ENCODE measurements at places on chromosomes 12 and 14.

- DNase-seq = peak; percentile 34
Observed at GRCh38 chr12:96985515-96986362, 78.7 kb downstream of the NEDD1 start.

DNA sequence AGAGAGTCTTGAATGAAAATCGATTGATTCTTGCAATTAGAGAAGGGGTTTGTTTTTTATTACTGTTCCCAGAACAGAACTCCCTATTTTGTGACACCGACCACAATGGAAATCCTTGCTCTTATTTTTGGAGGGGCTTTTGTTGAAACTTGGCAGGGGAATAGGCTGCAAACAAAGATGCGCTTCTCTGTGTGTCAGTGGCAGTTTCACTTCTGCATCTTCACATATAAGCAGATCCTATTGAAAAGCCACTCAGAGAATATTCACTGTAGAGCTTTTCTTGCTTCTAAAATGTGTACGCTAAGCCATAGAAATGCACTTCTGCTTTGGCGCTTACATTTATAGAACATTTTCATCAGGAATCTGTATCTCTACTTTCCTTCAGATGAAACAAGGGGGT lies 1822.4 kb upstream of the SEL1L start:
- DNase-seq = no peak

DNA sequence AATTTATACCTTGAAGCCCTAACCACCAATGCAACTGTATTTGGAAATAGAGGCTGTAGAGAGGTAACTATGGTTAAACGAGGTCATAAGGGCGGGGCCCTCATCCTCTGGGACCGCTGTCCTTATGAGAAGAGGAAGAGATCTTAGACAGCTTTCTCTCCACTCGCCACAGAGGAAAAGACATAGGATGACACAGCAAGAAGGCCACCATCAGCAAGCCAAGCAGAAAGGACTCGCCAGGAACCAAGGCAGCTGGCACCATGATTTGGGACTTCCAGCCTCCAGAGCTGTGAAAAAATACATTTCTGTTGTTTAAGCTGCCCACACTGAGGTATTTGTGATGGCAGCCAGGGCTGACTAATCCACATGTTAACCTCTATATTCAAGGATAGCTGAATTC lies 30.4 kb upstream of the BCAT1 start:
- DNase-seq = no peak

GRCh38 chr14:56292970-56293369 lies 174.8 kb downstream of the PELI2 start:
- DNase-seq = no peak

- no peak for DNase-seq
Observed at GRCh38 chr14:68656452-68656851, 136.4 kb downstream of the ZFP36L1 start.

DNA sequence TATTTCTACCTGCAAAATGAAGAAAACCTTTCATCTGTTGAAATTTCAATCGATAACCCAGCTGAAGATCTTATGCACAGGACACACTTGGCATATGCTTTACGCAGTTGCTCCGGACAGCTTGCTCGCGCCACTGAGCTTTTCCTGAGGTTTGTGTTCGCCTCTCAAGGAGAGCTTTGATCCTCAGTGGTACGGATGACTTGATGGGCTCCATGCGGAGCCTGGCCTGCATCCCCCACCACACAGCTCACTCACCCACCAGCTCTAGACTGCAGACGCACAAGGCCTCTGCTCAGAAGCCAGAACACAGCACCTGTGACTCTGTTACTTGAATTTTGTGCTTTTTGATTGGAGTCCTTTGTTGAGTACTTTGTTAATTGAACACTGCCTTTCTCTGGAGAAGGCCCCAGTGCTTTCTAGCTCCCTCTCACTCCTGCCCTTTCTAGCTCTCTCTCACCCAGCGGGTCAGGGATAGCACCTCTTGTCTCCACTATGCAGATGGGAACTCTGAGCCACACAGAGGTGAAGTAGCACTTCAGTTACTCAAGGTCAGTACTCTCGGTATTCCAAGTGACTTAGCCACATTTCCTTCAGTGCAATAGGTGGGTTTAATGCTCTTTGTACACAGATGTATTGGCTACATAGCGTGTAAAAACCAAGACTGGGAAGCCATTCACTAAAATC lies 52.1 kb downstream of the TBC1D30 start:
- no peak for DNase-seq

DNA sequence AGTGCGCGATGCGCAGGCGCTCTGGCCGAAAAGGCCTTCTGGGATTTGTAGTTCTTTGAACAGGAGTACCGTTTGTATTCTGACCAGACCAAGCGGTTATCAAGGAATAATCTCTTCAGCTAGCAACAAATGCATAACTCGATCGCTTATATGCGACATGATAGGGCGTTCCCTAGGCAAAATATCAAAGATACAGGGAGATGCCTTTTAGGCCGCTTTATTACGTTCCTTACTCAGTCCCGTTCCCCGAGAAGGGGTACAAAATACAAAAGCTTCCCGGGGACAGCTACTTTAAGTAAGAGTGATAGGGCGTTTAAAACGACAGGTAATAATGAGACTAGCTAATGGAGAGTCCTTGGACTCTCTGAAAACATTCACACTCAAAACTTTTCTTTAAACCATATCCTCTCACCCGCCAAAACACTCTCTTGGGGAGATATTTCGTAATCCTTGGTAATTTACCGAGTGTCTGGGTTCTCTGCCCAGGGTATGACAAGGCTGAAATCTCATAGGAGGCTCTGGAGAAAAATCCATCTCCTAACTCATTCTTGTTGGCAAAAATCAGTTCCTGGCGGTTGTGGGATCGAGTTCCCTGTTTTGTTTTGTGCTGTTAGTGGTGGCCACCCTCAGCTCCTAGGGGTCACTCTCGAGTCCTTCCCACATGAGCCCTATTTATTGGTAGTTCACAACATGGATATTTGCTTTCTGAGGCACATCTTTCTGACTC lies 412 bp upstream of the SNW1 start:
- DNase-seq = peak; percentile 8

DNA sequence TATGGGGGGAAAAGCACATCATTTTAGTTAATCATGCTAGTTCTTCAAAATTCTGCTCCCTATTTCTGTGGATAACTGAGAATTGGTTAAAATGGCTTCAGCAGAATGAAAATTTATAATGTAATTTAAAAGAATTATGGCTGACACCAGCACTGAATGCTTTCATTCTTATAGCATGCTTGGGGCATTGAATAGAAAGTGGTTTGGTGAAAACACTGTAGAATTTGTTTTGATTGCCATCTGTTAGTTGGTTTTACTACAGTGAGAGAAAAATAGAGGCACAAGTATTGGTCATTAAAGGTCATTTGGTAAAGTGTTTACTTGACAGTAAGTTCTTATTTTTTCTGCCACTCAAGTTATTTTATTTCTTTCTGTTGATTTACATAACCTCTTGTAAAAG lies 70.8 kb downstream of the PRORP start:
- DNase-seq = no peak

- DNase-seq = peak; percentile 75
Observed at GRCh38 chr12:119804011-119804641, 73.0 kb downstream of the CIT start.

- DNase-seq = no peak
Observed at GRCh38 chr12:104306943-104307654, 3.6 kb downstream of the EID3 start.

GRCh38 chr12:22415342-22416309 lies 81.1 kb upstream of the ST8SIA1 start:
- no peak for DNase-seq

- DNase-seq = no peak
Observed at GRCh38 chr14:75562489-75562888, 15.9 kb upstream of the FLVCR2 start.

DNA sequence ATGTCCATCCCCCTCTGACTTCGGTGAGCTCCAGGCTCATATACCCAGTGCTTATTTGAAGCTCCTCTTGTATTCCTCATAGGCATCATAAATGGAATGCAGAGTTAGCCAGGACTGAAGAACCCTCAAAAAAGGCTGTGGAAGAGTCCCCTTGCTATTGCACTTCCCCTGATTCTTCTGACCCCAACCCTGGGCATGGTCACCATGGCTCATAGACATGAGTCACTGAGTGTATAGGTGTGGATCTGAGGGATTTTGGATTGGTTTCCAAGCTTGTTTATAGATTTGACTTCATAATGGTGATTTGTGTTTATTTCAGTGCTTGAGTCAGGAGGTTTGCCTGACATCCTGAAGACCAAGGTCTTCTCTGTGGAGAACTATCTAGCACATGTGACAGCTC lies 98.4 kb upstream of the SLC38A2 start:
- no peak for DNase-seq

DNA sequence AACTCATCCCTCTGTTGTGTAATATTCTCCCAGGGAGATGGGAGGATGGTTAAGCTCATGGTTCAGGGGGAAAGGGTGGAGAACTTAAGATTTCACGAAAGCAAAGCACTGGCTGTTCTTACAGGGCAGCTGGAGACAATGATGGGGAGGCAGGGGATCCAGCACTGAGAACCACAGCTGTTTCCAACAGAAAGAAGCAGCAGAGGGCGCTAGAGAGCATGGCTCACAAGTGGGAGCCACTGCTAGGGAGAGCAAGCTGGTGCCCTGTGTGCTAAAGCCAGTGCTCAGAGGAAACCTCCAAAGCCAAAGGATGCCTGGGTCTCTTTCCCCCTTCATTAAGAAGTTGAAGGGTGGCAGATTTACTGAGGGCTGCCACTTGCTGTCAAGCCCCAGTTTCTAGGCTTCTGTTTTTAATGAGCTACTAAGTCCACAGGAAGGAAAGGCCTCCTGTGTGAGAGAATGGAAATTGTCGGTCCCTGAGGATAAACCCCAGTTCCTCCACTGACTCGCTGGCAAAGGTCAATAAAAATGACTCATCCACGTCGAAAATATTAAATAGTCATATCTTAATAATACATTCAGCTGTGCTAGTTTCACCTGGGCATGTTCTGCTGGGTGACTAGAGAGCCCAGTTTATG lies 199.7 kb downstream of the ANO2 start:
- DNase-seq = peak; percentile 48

DNA sequence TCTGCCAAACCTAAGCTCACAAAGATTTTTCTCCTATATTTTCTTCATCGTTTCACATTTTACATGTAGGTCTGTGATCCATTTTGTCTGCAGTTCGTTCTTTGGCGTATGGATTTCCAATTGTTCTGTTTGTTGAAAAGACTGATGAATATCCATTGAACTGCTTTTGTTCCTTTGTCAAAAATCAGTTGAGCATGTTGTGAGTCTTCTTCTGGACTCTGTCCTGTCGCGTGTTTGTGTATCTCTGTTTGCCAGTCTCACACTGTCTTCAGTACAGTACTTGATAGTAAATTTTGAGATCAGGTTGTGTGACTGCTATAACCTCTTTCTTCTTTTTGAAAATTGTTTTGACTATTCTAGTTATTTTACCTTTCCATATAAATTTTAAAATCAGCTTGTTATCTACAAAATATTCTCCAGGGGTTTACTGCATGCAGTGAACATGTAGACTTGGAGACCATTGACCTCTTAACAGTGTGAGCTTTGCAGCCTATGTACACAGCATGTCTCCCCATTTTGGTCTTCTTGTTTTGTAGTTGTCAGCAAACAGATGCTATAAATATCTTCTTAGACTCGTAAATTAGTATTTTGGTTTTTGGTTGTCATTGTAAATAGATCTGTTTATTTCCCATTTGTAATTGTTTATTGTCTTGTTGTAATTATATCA lies 94.0 kb upstream of the DYNC1H1 start:
- no peak for DNase-seq

DNA sequence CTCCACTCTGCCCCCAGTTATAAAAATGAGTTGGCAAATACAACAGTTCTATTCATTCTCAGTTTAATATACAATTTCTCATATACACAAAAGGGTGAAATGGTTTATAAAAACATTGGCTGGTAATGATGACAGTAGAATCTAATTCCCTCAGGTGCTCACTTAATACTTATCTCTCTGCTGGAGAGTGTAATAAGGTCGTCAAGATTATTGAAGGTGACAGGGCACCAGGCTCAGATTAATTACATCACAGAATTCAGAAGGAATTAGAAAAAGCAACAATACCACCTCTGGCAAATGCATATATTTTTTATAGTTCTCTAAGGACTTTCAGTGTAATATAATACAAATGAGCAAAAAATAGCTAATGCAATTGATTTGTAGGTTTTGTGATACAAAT lies 42.3 kb downstream of the ATXN7L3B start:
- DNase-seq = no peak

- DNase-seq = no peak
Observed at GRCh38 chr12:52082026-52082668, 2.6 kb downstream of the SMIM41 start.

- DNase-seq = peak; percentile 78
Observed at GRCh38 chr12:113174461-113175384, 10.6 kb downstream of the DDX54 start.

Data from RWPE1 (cell line).